ENCODE measurements at places on chromosomes 3 and 15. TPM values are rescaled to one million over a fixed set of nuclear protein-coding genes. Genes with fewer than 3 reads are reported as not detected.
A peak's percentile ranks its signal among the peaks of the same experiment; 100 is the strongest.

The COL8A1 gene
- not detected for polyA plus RNA-seq

The SERINC4 gene
- 1.3 TPM for polyA plus RNA-seq

GRCh38 chr15:45914425-45914824 is 279.6 kb downstream of the SQOR start:
- no peak overlapping the region for H3K27ac ChIP-seq
- H3K27me3 ChIP-seq: no peaks in the 10 kb centered on the region
- no peaks in the 10 kb centered on the region for H3K36me3 ChIP-seq
- no peak for DNase-seq
- no peak overlapping the region for H3K4me3 ChIP-seq
- no peaks in the 10 kb centered on the region for H3K4me1 ChIP-seq

- H3K4me1 ChIP-seq: peaks cover 20% of the 10 kb centered on the region
- peaks cover 3% of the 10 kb centered on the region for H3K27me3 ChIP-seq
- H3K4me3 ChIP-seq: peak overlapping the region; percentile 74
- H3K36me3 ChIP-seq: peaks cover 9% of the 10 kb centered on the region
These were observed 68.7 kb upstream of the BLM start for GRCh38 chr15:90648137-90649070.

GRCh38 chr3:175640958-175641357 is 781.8 kb downstream of the NAALADL2 start:
- no peak overlapping the region for H3K4me3 ChIP-seq
- H3K4me1 ChIP-seq: no peaks in the 10 kb centered on the region
- H3K36me3 ChIP-seq: no peaks in the 10 kb centered on the region
- no peaks in the 10 kb centered on the region for H3K27me3 ChIP-seq
- no peak for DNase-seq
- H3K27ac ChIP-seq: no peak overlapping the region

The SELENOS gene
- polyA plus RNA-seq: 88.7 TPM

DNA sequence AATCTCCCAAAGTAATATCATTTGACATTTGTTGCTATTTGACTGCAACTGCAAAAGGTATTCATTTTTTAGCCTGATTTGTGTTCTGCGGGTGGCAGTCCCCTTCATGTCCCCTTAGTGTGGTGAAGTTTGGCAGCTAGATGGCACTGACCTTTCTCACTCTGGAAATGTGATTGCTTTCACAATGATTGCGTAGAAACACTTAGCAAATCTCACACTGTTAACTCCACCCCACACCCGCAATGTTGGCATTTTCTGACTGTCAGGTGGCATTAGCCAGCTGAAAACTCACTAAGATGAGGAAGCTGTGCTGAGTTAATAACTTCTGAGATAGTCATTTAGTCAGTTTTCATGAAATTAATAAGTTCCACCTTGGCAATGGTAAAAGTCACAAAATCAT is 76.9 kb downstream of the TRIM69 start:
- no peaks in the 10 kb centered on the region for H3K4me1 ChIP-seq
- no peaks in the 10 kb centered on the region for H3K36me3 ChIP-seq
- H3K27ac ChIP-seq: no peak overlapping the region
- H3K27me3 ChIP-seq: no peaks in the 10 kb centered on the region
- DNase-seq: no peak

DNA sequence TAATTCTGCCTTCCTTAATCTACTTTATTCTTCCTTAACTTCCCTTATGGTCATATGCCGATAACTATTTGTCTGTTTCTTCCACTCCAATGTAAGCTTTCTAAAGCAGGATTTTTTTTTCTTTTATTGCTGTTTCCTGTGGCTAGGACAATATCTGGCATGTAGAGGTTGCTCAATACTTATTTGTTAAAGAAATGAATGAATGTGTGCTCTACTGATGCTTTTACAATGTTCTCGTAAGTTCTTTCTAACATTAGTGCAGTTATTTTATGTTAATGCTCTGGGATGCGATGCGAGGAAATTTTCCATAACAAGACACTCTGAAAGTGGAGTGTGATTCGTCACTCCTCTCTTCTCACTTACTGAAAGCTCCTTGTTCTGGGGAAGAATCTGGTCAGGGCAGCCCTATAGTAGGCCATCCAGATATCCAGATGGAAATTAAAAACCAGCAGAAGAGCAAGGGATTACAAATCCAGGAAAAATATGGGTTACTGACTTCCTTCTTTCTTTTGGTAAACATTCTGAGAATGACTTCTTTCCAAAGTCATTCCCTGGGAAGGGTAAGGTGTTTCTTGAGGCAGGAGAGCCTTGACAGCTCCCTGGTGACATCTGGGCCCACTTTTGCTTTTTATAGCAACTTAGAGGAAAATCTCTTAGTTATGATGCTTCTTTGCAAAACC is 420.4 kb downstream of the PDCD6IP start:
- no peaks in the 10 kb centered on the region for H3K4me1 ChIP-seq
- H3K27me3 ChIP-seq: peaks cover 3% of the 10 kb centered on the region
- H3K27ac ChIP-seq: no peak overlapping the region
- H3K36me3 ChIP-seq: no peaks in the 10 kb centered on the region

GRCh38 chr3:197024881-197025735 is 4.5 kb downstream of the MELTF start:
- peaks cover 23% of the 10 kb centered on the region for H3K4me1 ChIP-seq
- DNase-seq: no peak

- no peak for DNase-seq
- H3K27ac ChIP-seq: no peak overlapping the region
- H3K27me3 ChIP-seq: peaks cover 14% of the 10 kb centered on the region
- H3K36me3 ChIP-seq: no peaks in the 10 kb centered on the region
- H3K4me3 ChIP-seq: no peak overlapping the region
- no peaks in the 10 kb centered on the region for H3K4me1 ChIP-seq
These were observed 54.1 kb upstream of the GRIP2 start for GRCh38 chr3:14594234-14594633.

GRCh38 chr3:187722206-187722612 is 19.9 kb upstream of the RTP2 start:
- H3K4me1 ChIP-seq: no peaks in the 10 kb centered on the region
- H3K27me3 ChIP-seq: no peaks in the 10 kb centered on the region

DNA sequence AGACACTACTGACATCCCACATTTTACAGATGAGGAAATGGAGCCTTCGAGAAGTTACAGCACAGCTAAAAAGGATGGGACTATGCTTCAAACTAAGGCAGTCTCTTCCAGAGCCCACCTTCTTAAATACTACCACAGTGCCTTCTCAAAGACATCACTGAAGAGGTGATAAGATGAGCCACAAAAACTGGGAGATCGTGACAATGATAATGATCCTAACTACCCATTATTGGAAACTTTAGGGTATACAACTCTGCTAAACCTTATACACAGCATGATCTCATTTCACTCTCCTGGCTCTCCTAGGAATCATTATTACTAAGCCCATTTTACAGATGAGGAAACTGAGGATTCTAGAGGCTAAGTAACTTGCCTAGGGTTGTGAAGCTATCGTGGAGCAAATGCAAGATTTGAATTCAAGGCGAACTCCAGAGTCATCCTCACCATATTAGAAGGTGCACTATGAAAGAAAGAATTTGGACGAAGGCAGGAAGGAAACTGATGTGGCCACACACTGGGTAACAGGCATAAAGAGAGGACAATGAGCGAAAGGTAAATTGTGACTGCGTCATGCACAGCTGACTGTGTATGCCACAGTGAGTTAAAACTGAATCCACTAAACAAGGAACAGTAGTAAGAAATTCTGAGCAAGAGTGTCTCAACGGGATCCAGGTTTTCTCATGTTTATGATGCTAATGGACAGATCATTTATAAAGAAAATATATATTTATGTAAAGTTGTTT is 55.4 kb downstream of the SUCLG2 start:
- H3K4me3 ChIP-seq: peak overlapping the region; percentile 7
- peaks cover 2% of the 10 kb centered on the region for H3K36me3 ChIP-seq
- no peaks in the 10 kb centered on the region for H3K27me3 ChIP-seq
- peaks cover 87% of the 10 kb centered on the region for H3K4me1 ChIP-seq

DNA sequence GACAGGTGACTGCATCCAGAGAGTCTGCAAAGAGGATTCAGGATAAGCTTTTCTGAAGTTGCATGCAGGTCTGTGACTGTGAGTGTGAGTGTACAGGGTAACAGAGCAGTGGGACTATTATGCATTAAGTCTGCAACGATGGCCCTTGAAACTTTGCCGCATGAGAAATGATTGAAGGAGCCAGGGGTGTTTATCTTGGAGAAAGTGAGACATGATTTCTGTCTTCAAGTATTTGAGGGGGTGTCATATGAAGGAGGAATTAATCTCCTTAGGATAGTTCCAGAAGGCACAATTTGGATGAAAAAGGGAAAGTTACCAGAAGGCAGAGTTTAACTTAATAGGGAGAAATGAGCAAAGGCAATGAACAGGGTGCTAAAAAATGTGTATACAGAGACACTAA is 119.6 kb downstream of the ARNT2 start:
- DNase-seq: no peak
- H3K27me3 ChIP-seq: no peaks in the 10 kb centered on the region
- H3K27ac ChIP-seq: no peak overlapping the region
- no peaks in the 10 kb centered on the region for H3K4me1 ChIP-seq
- H3K36me3 ChIP-seq: no peaks in the 10 kb centered on the region

DNA sequence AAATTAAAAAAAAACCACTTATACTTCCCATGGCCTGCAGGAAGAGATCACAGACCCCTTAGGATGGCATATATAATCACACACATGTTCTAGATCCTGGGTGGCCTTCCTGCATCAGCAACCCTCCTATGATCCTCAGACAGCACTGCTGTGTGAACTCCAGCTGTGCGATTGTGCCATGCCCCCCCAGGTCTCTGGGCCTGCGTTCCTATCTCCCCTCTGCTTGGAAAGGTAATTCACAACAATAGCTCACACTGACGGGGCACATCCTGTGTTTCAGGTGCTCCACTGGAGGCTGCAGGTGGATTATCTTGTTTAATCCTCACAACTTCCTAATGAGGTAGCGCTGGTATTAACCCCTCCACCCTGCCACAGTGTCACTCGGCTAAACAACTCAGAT is 71.2 kb upstream of the GLCE start:
- H3K4me1 ChIP-seq: no peaks in the 10 kb centered on the region
- H3K36me3 ChIP-seq: no peaks in the 10 kb centered on the region
- H3K27ac ChIP-seq: no peak overlapping the region
- no peak overlapping the region for H3K4me3 ChIP-seq
- peaks cover 6% of the 10 kb centered on the region for H3K27me3 ChIP-seq
- no peak for DNase-seq

- no peaks in the 10 kb centered on the region for H3K4me1 ChIP-seq
- H3K4me3 ChIP-seq: no peak overlapping the region
- no peak for DNase-seq
These were observed 331.2 kb downstream of the ULK4 start for GRCh38 chr3:41630708-41631107.

- no peak overlapping the region for H3K27ac ChIP-seq
- H3K36me3 ChIP-seq: no peaks in the 10 kb centered on the region
- H3K27me3 ChIP-seq: peaks cover 2% of the 10 kb centered on the region
- no peaks in the 10 kb centered on the region for H3K4me1 ChIP-seq
These were observed 73.7 kb downstream of the IGSF11 start for GRCh38 chr3:118960876-118961450.

The SLITRK3 gene
- not detected for polyA plus RNA-seq

The OCA2 gene
- 0.50 TPM for polyA plus RNA-seq

The MEGF11 gene
- polyA plus RNA-seq: not detected

GRCh38 chr3:40690749-40691451 is 166.1 kb downstream of the ZNF621 start:
- H3K4me1 ChIP-seq: no peaks in the 10 kb centered on the region
- H3K36me3 ChIP-seq: no peaks in the 10 kb centered on the region
- DNase-seq: no peak
- no peak overlapping the region for H3K27ac ChIP-seq
- H3K27me3 ChIP-seq: peaks cover 7% of the 10 kb centered on the region

DNA sequence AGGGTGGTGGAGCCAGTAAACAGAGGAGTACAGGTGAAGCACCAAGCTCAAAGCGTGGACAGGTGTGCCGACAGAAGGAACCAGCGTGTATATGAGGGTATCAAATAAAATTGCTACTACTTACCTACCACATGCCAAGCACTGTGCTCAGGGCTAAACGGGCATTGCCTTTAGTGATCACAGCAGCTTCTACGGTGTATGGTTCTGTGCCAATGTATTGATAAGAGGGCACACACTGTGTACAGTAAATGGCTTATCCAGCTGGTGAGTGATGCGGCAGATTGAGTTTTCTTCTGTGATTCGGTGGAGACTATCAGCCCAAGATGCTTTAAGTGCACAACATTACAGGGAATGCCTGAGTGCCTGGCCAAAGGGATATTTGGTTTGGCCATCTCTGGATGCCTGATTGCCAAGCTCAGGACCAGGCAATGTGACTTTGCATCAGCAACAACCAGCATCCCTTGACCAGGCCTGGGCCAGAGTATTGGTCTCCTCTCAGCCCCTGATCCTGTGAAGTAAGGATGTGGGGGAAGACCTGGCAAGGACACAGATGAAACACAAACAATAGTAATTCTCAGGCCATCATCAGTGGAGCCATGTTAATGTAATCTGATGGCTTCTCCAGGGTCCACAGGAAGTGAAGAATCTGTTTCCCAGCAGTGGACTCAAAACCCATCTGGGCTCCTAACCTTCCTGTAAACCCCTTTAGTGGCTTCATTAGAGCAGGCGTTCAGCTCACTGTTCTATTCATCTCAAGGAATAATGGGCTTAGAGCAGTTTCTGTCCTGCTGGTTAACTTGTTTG is 14.1 kb downstream of the STARD5 start:
- H3K36me3 ChIP-seq: peaks cover 12% of the 10 kb centered on the region
- H3K4me1 ChIP-seq: peaks cover 62% of the 10 kb centered on the region
- H3K27ac ChIP-seq: peak overlapping the region; percentile 90
- DNase-seq: no peak
- peaks cover under 1% of the 10 kb centered on the region for H3K27me3 ChIP-seq

DNA sequence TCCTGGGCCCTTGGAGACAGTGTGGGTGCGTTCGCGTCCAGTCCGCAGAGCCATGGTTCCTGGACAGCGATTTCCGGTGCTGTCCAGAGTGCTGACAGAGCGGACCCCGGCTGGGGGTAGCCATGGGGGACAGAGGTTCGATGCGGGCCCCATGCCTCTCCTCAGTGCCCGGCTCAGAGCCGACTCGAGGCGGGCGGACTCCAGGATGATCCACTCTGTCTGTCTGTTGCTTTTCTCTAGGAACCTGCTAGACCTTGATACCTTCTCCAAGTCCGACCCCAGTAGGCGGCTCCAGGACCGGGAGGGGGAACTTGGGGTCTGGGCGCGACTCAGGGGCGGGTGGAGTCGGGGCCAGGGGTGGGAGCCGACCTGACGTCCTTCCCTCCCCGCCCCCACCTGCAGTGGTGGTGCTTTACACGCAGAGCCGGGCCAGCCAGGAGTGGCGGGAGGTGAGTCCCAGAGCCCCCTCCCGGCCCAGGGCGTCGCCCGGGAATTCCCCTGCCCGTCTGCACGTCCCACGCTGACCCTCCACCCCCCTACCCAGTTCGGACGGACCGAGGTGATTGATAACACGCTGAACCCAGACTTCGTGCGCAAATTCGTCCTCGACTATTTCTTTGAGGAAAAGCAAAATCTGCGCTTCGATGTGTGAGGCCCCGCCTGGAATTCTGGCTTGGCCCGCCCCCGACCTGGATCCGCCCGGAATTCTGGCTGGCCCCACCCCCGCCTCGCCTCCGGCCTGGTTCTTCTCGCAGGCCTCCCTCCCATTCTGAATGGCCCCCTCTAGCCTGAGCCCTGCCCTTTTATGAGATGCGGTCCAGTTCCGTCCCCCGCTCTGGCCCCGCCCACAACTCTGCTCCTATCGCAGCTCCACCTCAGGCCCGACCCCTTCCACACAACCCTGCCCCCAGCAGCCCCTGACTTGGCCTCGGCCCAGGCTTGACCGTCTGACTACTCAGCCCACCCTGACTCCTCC is 1.0 kb downstream of the CPNE9 start:
- peaks cover 13% of the 10 kb centered on the region for H3K4me1 ChIP-seq
- no peak overlapping the region for H3K27ac ChIP-seq
- peaks cover 21% of the 10 kb centered on the region for H3K36me3 ChIP-seq
- peak; percentile 23 for DNase-seq
- peak overlapping the region; percentile 51 for H3K4me3 ChIP-seq
